Esophagus squamous epithelium (tissue), 5 donors: ENCODE measurements at places on chromosomes 5 and 9.

- DNase-seq = no peak
These were observed 507.8 kb downstream of the MAT2B start for GRCh38 chr5:164013077-164013670.

DNA sequence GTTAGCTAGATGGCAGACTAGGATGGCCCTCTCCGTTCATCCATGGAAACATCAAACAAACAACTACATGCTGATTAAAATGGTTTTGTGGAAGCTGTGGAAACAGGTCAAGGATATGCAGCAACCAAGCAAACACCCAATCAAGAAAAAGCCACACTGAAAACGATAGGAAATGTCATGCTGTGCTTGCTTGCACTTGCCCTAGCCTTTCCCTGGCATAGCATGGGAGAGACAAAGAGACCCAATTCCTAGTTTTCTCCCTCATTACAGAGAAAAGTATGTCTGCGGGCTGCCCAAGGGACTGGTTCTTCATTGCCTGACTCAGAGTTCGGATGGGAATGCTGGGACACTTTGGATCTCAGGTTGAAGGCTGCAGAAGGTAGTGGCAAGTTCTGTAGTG is 98.7 kb downstream of the FANCC start:
- no peak for DNase-seq

- DNase-seq = no peak
These were observed 710 bp downstream of the HSD17B4 start for GRCh38 chr5:119453040-119453373.

DNA sequence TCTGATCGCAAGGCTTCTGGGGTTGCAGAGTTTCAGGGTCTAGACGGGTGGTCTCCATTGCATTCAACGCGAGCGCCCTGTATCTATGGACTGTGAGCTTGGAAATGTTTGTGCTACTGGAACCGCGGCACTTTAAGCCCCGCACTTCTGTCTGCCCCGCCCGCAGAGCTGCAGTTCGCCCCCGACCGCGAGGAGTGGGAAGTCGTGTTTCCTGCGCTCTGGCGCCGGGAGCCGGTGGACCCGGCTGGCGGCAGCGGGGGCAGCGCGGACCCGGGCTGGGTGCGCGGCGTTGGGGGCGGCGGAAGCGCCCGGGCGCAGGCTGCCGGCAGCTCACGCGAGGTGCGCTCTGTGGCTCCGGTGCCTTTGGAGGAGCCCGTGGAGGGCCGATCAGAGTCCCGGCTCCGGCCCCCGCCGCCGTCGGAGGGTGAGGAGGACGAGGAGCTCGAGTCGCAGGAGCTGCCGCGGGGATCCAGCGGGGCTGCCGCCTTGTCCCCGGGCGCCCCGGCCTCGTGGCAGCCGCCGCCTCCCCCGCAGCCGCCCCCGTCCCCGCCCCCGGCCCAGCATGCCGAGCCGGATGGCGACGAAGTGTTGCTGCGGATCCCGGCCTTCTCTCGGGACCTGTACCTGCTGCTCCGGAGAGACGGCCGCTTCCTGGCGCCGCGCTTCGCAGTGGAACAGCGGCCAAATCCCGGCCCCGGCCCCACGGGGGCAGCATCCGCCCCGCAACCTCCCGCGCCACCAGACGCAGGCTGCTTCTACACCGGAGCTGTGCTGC is 1.0 kb downstream of the ADAMTS19 start:
- DNase-seq = no peak

GRCh38 chr5:159310511-159310910 is 19.8 kb downstream of the IL12B start:
- DNase-seq = peak; percentile 4

DNA sequence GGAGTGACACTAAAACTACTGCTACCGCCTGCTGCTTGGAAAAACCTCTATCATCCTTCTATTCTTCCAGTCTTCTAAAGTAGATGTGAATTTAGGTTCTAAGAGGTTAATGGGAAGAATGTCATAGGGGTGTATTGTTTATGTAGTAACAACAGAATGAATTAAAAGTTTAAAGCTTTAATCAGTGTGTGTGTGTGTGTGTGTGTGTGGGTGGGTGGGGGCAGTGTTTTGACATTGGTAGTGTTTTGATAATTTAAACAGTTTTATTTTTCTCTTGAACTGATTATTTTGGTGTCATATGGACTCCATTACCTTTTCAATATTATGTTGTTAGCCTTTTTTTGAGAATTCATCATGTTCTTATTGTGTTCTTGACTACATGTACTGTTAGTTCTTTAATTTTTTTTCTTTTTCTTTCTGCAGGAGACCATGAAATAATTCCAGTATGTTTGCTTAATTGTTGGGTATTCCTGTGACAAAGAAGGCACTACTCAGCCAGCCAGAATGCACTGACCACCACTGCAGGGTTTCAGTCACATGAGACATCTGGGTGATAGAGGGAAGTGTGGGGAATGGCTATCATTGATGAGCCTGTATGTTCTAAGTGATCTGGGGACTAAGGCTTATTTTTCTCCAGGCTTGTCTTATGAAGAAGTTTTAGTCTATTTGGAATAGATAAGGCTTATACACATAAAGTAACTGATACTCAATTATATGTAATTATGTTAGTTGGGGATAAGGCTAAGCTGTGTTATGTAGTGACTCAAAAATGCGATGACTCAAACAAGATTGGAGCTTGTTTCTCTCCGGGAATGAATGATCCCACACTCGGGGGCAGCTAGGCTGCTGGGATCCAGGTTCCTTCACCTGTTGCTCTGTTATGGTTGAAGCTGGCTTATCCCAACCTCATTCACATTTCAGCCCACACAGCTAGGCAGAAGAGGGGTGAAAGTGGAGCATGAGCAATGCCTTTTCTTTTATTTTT is 50.2 kb upstream of the ACTBL2 start:
- no peak for DNase-seq

DNA sequence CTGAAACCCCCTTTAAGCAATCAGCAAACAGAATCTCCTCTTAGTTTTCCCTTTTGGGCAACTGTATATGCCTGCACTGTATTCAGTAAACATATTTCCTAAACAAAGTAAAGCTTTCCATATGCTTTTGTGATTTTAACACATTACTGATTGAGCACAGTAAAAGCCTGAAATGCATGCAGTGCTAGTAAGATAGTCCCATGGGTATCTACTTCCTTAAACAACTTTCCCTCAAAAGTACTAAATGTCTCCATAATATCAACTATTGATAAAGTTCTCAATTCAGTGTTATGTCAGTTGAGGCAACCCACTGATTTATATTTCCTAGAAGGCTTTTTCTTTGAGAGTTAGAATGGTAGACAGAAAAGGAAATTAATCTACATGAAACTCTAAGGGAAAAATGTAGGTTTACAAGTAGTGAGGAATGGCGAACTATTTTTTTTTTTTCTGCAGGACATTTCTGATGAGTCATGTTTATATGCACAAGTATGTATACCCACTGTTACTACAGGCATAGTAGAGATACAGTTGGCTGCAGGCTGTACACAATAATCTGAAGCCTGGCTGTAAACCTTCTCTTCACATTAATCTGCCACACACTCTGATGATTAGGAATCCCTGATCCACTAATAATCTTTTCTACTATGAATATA is 31.2 kb upstream of the CEP120 start:
- DNase-seq = no peak

DNA sequence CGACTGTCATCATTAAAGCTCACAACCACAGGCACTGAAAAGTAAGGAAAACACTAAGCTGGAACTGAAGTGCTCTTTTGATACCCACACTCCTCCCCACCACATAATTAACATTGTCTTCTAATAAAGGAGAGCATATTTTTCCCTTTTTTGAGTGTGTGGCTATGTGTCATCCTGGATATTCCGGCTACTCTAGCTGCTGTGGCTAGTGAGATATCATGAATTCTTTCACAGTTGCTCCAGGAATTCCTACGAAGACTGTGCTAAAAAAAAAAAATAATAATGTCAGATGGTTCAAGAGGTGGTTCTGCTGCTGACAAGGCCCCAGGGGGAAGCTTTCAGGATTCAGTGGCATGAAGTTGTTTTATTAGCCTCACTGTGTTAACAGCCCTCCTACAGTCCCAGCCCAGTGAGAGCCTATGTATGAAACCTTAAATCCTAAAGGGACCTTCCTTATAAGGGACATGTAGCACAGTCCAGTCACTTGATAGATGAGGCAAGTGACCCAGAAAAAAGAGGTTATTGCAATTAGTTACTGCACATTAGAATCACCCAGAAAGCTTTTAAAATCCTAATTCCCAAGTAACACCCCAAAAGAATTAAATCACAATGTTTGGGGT is 46.6 kb downstream of the TMEM252 start:
- no peak for DNase-seq

DNA sequence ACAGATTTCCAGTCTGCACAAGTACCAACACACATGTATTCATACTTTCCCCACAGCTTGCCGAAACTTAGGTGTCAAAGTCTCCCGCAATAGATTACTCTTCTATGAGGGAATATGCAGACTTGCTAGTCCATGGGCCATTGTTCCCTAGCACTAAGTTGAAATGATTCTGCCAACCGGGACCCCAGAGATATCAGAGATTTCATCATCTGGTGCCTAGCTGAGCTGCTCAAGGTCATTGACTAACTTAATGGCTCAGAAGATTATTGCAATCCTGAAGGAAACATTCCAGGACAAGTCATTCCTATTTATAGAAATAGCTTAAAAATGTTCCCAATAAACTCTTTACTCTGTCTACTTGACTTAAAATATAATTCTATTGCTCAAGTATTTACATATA is 202.6 kb downstream of the PIK3R1 start:
- no peak for DNase-seq

- DNase-seq = no peak
These were observed 79.4 kb downstream of the AMBP start for GRCh38 chr9:113998525-113999255.

GRCh38 chr9:100213730-100214477 is 114.9 kb downstream of the INVS start:
- DNase-seq = no peak
